ENCODE measurements at places on chromosomes 1 and 21.

GRCh38 chr1:59105548-59106507, 191.1 kb upstream of the FGGY start:
- no peak for DNase-seq

GRCh38 chr1:1889090-1889750, 1.7 kb downstream of the GNB1 start:
- DNase-seq: no peak

DNA sequence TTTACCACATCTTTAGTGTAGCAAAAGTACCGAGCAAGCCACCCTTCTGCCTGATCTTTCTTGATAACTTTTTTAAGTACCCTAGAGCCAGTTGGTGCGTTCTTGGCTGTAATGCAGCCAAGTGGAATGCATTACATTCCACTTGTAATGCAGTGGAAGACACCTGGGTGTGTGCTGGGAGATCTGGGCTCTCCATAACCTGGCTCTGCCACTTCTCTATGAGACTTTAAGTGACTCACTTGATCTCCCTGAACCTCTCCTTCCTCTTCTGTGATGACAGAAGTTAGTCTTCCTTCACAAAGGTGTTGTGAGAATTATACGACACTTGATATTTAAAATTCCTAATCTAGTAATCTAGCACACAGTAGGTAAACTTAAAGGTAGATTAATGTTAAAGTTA, 35.3 kb upstream of the NFIA start:
- no peak for DNase-seq

GRCh38 chr1:221961532-221962292, 219.8 kb upstream of the DUSP10 start:
- DNase-seq: no peak

GRCh38 chr1:196481616-196482015, 126.6 kb downstream of the KCNT2 start:
- DNase-seq: no peak

DNA sequence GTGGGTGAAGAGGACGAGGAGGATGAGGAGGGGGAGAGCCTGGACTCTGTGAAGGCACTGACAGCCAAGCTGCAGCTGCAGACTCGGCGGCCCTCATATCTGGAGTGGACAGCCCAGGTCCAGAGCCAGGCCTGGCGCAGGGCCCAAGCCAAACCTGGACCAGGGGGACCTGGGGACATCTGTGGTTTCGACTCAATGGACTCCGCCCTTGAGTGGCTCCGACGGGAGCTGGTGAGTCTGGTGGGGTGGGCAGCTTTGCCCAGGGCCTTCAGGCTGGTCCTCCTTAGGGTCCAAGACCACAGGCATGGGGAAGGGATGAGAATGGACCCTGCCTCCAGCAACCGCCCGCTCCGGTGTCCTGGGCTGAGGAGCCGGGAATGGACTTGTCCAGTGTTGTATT, 430 bp downstream of the FAM167B start:
- no peak for DNase-seq

DNA sequence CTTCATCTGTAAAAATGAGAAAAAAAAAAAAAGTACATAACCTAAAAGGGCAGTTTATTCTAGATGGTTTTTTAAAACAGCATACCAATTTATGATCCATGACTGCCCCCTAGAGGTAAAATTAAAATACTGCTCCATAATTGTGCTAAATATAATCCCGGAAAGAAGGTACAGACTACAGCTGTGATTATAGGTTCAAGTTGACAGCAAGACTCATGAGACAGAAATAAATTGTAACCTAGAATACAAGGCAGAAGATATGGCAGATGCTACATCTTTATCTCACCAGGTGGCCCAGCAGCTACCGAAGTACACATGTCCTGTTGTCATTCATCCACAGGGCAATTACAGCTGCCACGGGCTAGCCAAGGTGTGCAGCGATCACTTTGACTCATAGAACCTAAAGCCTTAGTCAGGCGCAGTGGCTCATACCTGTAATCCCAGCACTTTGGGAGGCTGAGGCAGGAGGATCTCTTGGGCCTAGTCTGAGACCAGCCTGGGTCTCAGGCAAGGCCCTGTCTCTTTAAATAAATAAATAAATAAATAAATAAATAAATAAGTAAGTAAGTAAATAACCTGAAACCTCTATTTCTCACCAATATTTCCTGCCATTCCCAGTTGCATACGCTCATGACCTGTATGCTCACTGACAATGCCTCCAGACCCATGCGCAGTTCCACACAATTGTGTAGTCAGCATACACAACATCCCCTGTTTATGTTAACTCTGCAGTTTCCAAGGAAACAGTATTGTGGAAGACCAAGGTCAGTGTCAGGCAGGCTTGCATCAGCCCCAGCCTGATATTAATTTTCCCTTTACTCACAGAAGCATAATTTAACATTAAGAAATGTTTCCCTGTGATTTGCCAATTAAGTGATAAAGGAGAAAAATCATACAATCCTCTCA, 18.3 kb upstream of the PPIE start:
- peak; percentile 24 for DNase-seq

DNA sequence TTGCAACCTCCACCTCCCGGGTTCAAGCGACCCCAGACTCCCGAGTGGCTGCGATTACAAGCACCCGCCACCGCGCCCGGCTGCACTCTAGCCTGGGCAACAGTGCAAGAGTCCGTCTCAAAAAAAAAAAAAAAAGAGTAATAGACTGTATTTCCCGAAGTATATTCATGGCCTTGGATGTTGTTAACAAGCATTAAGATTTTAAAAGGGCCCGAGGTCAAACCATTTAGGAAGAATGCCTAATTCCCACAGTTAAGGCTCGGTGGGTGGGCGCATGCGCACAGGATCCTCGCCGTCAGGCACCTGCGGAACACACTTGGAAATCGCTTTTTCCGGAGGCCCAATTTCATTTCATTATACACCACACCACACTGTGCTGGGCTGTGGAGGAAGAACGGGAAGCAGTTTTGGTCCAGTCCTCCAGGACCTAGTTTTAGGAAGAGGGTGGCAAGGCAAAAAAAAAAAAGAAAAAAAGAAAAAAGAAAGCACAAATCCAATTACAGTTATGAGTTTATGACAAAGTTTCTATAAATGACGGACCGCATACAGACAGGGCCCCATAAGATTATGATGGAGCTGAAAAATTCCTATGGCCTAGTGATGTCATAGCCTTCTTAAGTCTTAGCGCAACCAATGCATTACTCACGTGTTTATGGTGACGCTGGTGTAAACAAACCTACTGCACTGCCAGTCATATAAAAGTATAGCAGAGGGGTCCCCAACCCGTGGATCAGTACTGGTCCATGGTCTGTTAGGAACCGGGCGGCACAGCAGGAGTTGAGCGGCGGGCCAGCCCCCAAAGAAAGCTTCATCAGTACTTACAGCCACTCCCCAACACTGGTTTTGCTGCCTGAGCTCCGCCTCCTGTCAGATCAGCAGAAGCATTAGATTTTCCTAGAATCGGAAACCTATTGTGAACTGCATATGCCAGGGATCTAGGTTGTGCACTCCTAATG, 38.2 kb downstream of the H3-3A start:
- no peak for DNase-seq

- no peak for DNase-seq
These were observed 301.0 kb downstream of the GRIK1 start for GRCh38 chr21:29638761-29639327.

GRCh38 chr1:241229216-241229615, 127.8 kb downstream of the RGS7 start:
- DNase-seq: no peak

DNA sequence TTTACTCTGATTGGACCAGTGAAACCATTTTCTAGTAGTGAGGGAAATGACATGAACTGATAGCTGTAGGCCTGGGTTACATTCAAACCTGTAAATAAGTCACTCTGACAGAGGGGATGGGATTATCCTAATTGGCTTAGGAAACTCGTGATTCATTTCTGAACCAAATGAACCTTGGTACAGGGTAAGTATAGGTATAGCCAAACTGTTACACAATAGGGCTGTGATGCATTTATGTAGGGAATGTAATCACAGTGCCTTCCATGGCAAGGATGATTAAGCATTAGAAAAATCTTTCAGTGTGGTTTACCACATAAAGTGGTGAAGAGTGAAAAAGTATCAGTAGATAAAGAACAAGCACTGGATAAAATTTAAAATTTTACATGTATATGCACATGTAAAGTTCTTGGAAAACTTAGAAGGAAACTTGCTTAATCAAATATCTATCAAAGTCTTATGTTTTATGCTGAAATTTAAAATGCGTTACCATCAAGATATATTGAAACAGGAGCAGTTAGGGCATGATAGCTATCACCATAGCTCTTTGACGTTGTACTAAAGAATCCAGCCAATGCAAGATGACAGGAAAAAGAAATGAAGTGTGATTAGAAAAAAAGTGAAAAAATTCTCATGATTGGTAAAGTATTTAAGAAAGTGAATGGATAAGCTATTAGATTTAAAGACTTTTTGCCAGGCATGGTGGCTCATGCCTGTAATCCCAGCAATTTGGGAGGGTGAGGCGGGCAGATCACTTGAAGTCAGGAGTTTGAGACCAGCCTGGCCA, 63.0 kb downstream of the RABGAP1L start:
- DNase-seq: no peak

GRCh38 chr1:161054805-161055204, 9.0 kb upstream of the USF1 start:
- no peak for DNase-seq

DNA sequence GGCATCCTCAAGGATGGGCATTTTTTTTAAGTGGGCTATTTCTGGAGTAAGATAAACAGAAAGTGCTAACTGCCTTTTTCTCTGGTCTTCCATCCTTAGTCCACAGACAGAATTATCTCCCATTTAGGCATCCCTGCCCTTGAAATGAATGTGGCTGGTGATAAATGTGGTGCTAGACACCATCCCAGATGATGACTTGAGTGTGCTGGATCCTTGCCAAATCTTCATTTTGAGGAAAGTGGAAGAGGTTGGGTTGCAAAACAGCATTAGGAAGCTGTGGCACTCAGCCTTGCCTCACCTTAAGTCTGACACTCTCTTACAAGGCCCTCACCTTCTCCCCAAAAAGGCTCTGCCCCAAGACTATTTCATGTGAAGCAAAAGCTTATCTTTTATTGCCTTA, 19.2 kb downstream of the MAB21L3 start:
- DNase-seq: peak; percentile 65

DNA sequence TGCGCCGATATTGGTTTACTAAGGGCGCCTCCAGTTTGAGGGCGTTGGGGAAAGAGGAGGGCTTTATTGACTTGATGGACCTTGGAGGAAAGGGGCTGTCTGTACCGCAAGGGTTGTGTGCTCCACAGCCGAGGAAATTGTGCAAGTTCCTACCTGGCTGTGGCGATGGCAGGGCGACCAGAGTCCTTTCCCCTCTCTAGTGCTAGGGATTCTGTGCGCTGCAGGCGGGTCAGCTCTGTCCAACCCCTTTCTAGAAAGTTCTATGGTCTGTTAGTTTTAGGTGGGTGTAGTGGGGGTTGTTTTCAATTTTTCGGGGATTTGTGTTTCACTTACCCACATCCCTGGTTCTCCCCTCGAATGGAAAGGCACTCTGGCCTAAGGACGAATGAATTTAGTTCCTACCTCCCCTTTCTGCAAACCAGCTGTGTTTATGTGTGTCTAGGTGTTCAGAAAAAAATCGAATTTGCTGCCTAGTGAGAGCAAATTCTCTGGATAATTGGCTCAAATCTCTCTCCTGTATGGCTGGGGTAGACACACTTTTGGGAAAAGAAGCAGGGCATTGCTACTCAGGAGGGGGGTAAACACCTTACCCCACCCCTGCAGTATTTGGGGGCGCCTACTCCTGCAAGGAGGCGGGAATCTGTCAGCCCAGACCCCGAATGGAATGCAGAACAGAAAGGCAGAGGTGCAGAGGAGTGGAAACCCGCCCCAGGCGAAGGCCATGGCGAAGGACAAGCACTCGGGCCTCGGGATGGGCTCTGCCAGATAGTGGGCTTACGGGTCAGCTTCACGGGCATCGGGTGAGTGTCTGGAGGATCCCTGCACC, 2.0 kb downstream of the DMBX1 start:
- no peak for DNase-seq

- no peak for DNase-seq
These were observed 21.2 kb upstream of the APOBEC4 start for GRCh38 chr1:183674339-183674738.

- DNase-seq: no peak
These were observed 167.3 kb upstream of the C8B start for GRCh38 chr1:57132993-57133622.

DNA sequence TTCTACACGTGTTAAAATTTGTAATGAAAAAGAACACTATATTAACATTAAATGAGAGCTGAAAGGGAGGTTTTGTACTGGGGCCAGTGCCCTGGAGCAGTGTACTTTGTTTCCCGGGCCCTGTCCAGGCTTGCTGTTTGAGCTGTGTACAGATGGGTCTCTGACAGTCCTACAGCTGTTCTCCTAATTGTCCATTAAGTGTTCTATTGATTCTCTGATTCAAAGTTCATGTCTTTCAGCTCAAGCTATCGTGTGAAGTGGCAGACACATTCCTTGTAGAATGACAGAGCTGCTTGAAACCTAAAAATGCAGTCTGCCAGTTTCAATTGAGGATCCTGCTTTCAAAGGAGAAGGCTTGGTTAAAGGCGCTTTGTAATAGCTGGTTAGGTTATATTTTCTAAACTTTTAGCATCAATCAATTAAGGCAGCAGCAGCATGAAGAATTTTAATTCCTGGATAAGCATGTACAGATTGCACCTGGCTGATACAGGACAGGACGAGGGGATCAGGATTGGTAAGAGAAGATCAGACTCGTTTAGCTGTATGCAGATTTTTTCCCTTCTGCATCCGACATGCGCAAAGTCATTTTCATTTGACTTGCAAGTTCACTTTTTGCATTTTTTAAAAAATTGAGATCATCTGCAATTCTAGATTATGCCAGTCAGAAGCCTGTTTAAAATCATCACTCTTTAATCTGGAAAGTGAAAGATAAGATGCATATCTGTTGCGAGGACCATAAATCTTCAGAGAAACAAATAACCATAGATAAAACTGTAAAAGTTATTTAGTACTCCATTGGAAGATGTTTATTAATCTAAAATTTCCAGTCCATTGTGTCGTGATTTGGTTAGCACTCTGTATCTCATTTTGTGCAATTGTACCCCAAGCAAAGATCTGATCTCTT, 98.5 kb downstream of the ATG4C start:
- no peak for DNase-seq

Data from NCI-H187 treated with DMSO at 0.1 percent for 48 hours (cell line).